ENCODE measurements at places on chromosomes 12 and 14. TPM values are rescaled to one million over a fixed set of nuclear protein-coding genes. Genes with fewer than 3 reads are reported as not detected.

The POP5 gene
- total RNA-seq: 29.8 TPM

The CTDSP2 gene
- total RNA-seq: 151 TPM

The RASSF9 gene
- 1.6 TPM for total RNA-seq

The MSRB3 gene
- 28.3 TPM for total RNA-seq

The SSPN gene
- total RNA-seq: 15.3 TPM

The ADAM21 gene
- total RNA-seq: under 0.01 TPM

The PTPN6 gene
- total RNA-seq: not detected

The ABCD2 gene
- total RNA-seq: 0.17 TPM

The RNFT2 gene
- 1.5 TPM for total RNA-seq

The SPTB gene
- total RNA-seq: under 0.01 TPM

The KRT6C gene
- total RNA-seq: not detected

The PA2G4 gene
- 69.7 TPM for total RNA-seq

The KRT83 gene
- total RNA-seq: not detected

The TAS2R7 gene
- total RNA-seq: not detected
